ENCODE measurements at places on chromosomes 7 and 10.

GRCh38 chr10:43706166-43706565 lies 57.5 kb upstream of the ZNF32 start:
- no peak for DNase-seq

- peak; percentile 29 for DNase-seq
Measured at GRCh38 chr7:106110885-106111654, 1.0 kb downstream of the SYPL1 start.

- DNase-seq: no peak
Measured at GRCh38 chr7:34365011-34365410, 293.0 kb upstream of the NPSR1 start.

GRCh38 chr10:126561921-126562680 lies 108.4 kb downstream of the C10orf90 start:
- DNase-seq: no peak

GRCh38 chr10:100728928-100729861 lies 16.2 kb upstream of the PAX2 start:
- no peak for DNase-seq

DNA sequence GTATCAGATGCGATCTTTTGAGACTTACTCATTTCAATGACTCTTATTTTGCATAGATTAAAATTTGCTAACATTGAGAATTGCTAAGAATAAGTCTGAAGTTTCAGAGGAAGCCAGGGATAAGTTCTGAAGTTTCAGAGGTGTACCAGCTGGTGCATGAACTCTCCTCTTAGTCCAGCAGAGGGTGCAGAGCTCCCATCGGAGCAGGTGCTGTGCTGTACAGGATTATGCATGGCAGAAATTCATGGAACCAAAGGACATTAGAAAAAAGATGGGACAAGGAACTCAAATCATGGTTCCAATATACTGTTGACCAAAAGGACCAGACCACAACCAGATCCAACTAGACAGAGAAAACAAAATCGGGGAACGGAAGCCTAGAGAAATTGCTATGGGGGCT lies 41.9 kb downstream of the MGAM2 start:
- no peak for DNase-seq

- DNase-seq: no peak
Measured at GRCh38 chr10:46025406-46025805, 5.0 kb downstream of the NCOA4 start.

DNA sequence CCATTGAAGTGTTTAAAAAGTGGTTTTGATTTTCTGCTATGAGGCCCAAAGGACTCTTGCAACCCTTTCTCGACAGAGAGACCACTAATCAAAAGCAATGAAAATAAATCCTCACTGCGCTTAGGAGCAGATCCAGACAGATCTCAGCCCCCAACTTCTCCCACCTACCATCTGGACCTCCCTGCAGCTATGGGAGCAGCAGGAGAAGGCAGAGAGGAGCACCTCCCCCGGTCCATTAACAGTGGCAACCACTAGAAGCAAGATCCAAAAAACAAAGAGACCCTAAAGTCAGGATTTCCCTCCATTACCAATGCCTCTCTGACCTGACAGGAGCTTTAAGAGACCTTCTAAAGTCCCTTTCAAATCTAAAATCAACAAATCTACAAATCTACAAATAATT lies 99.0 kb upstream of the LSM8 start:
- no peak for DNase-seq

- no peak for DNase-seq
Measured at GRCh38 chr7:72235351-72235750, 176.8 kb downstream of the CALN1 start.

DNA sequence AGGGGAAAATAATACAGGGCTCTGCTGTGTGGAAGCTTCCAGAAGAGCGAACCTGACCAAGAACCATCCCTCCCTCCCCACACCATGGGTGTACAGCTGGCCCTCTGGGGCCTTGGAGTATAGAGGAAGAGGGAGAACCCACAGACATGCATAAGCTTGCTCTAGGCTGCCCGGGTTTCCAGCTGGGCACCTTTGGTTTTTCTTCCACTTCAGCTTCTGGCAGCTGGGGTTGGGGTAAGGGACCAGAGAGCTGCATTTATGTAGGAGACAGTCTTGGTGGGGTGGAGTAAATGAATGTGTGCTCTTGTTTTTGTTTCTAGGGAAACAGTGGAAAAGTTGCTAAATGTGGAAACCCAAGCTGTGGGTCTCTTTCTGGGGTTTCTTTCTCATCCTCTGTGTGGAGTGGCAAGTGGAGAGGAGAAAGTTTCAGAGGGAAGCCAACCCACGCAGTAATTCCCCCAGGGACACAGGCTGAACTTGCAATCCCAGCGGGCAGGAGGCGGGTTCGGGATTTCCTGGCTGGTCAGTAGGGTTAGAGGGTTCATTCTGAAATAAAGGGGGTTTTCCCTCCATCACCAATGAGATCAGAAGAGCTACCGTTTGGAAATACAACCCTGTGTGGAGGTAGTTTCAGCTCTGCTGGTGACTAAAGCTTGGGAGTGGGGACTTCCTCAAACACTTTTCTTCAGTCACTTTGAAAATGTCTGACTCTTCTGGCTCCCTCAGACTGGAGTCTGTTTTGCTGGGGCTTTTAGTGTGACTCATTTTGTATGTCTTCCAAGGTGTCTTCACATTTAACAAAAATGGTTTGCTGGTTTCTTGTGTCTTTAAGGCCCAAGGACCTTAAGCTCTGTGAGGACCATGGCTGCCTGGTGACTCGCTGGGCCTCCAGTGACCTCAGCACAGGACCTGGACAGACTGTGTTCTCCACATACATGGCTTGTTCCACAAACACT lies 22.2 kb upstream of the SRGN start:
- DNase-seq: no peak

DNA sequence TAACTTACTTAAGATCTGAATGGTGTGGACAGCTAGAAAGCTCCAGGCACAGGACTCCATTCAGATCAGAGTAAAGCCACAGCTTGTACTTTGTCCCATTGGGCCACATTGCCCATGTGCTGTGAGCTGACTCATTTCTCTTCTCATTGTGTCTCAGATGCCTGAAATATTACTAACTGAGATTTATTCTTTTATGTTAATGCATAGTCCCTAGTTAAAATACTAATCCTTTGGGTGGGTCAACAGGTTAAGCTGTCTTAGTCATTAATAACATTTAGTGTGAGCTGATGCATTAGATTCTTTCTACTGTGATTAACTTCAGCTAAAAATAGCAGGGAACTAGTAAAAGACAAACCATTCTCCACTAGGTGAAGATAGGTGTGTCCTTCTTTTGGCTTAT lies 104.7 kb upstream of the ARMC3 start:
- no peak for DNase-seq

DNA sequence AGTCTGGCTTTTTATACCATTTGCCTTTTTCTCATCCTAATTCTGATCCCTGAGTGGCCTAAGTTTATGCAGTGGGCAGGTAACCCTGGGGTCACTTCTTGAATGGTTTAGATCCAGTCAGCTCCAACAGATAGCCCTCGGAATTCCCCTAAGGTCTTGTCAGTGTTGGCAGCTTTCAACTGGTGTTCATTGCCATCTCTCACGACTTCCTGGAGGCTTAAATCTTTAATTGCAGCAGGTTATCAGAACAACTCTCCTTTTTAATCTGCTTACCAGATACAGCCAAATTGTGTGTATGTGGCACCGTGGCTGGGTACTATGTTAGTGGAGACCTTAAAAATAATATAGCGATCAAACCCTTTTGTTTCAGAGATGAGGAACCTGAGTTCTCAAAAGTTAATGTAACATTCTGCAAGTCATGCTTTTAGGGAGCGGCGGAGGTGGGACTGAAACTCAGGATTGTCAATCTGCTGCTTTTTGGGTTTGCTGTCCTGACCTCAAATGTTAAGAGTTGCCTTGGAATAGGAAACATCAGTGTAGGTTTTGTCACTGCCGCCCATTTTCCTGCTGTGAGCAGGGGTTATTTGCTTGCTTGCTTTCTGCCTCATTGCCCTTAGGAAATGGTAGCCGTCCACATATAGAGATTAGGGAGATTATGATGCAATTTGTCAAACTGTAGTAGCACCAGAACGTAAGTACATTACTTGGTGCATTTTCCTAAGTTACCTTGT lies 818 bp downstream of the DLD start:
- no peak for DNase-seq

GRCh38 chr10:127266431-127266830 lies 70.0 kb upstream of the INSYN2A start:
- no peak for DNase-seq
